NCI-H2081 treated with DMSO at 0.1 percent for 48 hours (cell line): ENCODE measurements at places on chromosomes 7 and 10.
A peak's percentile ranks its signal among the peaks of the same experiment; 100 is the strongest.

DNA sequence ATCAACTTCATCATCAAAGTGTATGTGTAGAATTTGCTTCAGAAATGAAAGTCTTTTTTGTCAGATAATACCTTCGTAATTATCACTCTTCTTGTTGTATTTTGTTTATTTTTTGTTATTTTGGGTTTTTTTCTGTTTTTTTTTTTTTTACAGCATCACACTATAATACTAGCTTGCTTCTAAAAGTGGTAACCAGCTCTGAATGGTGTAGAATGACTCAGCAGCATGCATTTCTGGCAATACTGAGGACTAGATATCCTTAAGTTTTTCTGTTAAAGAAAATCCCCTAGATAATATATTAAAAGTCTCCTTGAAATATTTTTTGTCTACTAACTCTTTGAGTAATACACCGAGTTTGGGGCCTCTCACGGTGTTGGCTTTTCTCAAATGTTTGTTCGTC, 109.1 kb downstream of the LMBR1 start:
- DNase-seq: no peak

GRCh38 chr10:112265745-112266144, 17.5 kb upstream of the TECTB start:
- DNase-seq: no peak

DNA sequence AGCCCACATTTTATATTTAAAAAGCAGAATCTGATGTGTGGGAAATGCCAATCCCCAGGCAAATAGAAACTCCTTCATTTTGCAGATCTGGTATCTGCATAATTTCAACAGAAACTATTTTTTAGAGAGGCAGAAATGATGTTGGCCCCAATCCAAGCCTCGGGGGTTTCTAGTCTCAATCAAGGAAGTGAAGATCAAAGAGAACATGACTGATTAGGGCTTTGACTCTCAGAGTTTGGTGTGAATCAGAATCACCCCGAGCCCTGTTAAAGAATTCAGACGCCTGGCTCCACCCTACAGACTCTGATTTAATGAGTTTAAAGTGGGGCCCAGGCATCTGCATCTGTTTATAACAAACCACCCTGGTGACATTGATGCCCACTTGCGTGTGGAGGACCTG, 36.7 kb upstream of the UBE2H start:
- DNase-seq: no peak

- no peak for DNase-seq
These were observed 62.0 kb upstream of the SEMA3A start for GRCh38 chr7:84256571-84256971.

- DNase-seq: no peak
These were observed 34.7 kb upstream of the NFE2L3 start for GRCh38 chr7:26117142-26117807.

GRCh38 chr7:102193806-102194205, 92.9 kb upstream of the SH2B2 start:
- no peak for DNase-seq

GRCh38 chr7:42082144-42082543, 154.9 kb downstream of the GLI3 start:
- no peak for DNase-seq

DNA sequence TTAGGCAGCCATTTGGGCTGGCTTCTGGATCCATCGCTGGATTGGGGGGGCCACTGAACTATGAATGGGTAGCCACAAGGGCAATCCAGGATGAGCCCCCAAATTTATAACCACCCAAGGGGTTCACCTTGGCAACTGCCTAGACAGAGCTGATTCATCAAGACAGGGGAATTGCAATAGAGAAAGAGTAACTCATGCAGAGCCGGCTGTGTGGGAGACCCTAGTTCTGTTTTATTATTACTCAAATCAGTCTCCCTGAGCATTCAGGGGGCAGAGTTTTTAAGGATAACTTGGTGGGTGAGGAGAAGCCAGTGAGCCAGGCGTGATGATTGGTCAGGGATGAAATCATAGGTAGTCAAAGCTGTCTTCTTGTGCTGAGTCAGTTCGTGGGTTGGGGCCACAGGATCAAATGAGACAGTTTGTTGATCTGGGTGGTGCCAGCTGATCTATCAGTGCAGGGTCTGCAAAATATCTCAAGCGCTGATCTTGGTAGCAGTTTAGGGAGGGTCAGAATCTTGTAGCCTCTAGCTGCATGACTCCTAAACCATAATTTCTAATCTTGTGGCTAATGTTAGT, 57.9 kb downstream of the DNAJB9 start:
- no peak for DNase-seq

- peak; percentile 67 for DNase-seq
These were observed 80.4 kb downstream of the AUTS2 start for GRCh38 chr7:69678494-69679187.

DNA sequence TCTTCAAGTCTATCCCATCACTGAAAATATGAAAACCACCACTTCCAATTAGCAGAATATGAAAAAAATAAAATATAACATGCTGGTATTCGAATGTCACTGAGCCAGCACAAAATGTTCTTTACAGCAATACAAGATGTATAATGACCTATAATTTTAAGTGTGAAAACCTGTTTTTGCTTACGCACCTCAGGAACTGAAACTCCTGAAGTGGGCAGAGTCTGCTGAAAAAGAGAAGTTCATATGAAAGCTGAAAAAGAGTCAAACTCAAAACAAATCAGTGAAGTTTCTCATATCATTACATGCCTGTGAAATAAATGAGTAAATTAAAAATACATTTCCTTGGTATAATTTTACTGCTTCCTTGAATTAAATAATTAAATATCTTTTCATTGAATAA, 272.5 kb downstream of the DGKB start:
- DNase-seq: no peak

DNA sequence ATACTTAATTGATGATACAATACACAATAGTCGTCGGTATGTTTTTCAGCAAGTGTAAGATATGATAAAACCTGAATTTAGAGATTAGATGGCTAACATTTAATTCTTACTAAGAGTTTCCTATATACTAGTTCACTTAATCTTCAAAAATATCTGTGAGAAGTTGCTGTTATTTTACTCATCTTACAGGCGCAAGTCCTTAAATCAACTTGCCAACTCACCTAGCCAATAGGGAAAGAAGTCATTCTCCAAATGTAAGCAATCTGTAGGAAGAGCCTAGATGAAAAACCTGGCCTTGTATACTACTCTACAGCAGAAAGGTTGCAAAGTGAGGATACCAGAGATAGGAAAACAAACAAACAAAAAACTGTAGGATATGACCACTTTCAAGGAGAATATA, 10.6 kb downstream of the CD36 start:
- DNase-seq: no peak

GRCh38 chr10:3167611-3168330, 4.8 kb downstream of the PITRM1 start:
- DNase-seq: no peak

DNA sequence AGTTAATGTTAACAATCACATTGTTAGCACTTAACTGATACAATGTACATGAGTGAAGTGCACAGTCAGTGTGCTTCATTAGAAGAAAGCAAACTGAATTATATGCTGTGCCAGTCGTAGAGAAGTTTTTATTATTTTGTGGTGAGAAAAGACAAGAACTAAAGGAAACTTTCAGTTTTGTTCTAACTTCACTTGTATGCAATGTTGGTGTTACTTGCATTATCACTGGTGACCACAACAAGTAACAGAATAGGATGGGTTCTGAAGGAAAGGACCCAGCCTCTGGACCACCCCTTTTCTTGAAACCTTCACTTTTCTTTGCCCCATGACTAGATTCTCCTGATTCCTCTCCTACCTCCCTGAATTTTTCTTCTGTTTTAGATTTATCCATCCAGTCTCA, 123.3 kb upstream of the GAD2 start:
- DNase-seq: no peak

GRCh38 chr7:8931906-8932646, 498.7 kb downstream of the NXPH1 start:
- DNase-seq: no peak

GRCh38 chr7:134527979-134528371, 608 bp downstream of the AKR1B10 start:
- no peak for DNase-seq

DNA sequence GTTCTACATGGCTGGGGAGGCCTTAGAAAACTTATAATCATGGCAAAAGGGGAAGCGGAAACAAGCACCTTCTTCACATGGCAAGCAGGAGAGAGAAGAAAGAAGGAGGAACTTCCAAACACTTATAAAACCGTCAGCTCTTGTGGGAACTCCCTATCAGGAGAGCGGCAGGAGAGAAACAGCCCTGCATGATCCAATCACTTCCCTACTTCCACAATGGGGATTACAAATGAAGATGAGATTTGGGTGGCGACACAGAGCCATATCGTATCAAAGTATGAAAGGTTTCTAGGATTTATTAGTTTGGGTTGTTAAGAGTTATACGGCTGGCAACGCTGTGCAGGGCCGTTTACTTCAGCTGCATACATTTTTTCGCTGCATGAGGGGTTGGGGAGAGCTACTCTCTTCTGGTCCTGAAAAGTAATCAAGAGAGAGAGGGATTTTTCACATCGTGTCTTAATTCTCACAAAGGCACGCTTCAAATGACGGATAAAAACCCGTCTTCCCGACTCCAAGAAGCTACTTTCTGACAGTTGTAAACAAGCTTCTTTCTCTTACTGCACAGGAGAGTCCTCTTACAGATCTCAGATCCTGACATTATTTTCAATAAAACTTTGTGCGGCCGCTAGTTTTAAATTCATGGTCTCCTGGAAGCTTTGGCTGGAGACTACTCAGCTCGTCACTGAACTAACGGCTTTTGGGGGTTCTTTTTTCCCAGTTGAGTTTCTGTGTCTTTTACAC, 751 bp upstream of the GTPBP10 start:
- no peak for DNase-seq

- DNase-seq: no peak
These were observed 86.0 kb downstream of the CH25H start for GRCh38 chr10:89120931-89121763.

- DNase-seq: no peak
These were observed 9.1 kb upstream of the TNRC18 start for GRCh38 chr7:5432691-5433090.

DNA sequence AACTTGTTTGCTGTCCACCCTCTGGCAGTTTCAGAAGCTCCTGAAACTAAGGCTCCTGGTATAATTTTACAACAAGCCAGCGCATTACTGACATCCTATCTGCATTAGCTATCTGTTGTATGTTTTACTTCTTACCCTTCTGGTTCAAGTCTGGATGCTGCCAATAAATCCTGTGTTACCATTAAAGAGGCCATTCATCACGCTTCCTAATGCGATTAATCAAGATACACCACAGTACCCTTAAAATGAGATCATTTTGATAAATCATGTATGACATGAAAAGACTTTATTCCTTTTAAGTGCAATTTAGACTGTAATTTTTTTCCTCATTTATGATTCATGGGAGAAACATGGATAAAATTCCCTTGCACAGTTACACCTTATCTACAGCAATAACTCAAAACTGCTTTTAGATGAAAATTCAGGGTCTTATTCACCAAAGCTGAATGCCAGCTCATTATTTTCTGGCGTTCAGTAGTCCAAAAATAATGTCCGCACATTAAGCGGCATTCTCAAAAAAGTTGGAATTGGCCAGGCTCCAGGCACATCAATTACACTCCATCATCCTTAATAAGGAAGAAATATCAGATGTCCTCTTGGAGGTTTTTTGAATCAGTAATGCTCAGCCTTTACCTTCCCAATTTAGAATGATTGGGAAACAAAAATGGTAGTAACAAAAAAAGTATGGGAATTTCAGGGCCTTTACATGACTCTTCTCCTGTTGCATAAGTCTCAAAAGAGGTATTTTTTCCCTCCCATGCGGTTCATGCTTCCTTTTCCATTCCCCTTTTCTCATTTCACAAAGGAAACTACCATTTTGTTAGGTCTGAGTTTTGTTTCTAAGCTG, 878.5 kb downstream of the LRMDA start:
- no peak for DNase-seq
